ENCODE measurements at places on chromosomes 6 and 20. TPM values are rescaled to one million over a fixed set of nuclear protein-coding genes. Genes with fewer than 3 reads are reported as not detected.

DNA sequence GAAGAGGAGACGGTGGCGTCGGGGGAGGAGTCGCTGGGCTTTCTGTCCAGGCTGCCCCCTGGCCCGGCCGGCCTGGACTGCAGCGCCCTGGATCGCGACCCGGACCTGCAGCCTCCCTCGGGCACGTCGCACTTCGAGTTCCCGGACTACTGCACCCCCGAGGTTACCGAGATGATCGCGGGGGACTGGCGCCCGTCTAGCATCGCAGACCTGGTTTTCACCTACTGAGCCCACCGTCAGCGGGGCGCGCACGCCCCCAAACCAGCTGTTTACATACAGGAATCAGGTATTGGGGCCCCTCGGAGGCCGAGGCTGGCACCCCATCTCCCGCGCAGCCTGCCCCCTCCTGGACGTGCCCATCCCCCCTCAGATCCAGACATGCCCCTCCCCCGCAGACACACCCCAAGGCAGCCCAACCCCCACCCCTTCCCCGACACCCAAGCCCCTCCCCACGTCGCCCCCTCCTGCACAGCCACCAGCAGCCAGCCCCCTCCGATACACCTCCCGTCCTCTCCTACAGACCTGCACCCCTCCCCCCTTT lies 1.4 kb downstream of the SOX12 start:
- peak overlapping the region; percentile 87 for H3K4me3 ChIP-seq
- no peaks in the 10 kb centered on the region for H3K36me3 ChIP-seq
- H3K27me3 ChIP-seq: no peaks in the 10 kb centered on the region
- no peak for DNase-seq

- peaks cover 36% of the 10 kb centered on the region for H3K4me1 ChIP-seq
- H3K4me3 ChIP-seq: no peak overlapping the region
- H3K27ac ChIP-seq: peak overlapping the region; percentile 17
- H3K27me3 ChIP-seq: no peaks in the 10 kb centered on the region
Measured at GRCh38 chr20:3405139-3405538, 2.3 kb downstream of the DNAAF9 start.

DNA sequence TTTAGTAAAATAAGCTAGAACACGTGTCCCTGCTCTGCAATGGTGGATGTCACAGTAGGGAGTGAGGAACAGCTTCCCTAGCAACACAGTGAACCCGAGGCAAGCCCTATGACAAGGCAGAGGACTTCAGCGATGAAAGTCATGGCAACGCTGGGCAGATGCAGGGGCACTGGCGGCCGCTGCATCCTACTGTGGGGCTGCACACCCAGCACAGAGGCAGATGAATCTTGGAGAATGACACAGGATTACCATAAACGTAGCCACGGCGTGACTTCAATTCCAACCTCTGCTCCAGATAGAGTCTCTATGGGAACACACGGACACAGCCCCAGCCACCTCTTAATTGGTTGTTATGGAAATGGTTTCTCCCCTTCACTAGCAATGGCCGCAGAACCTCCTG lies 64.2 kb downstream of the MYLK4 start:
- H3K27ac ChIP-seq: no peak overlapping the region
- no peaks in the 10 kb centered on the region for H3K4me1 ChIP-seq
- no peaks in the 10 kb centered on the region for H3K27me3 ChIP-seq
- peaks cover 3% of the 10 kb centered on the region for H3K36me3 ChIP-seq
- H3K4me3 ChIP-seq: no peak overlapping the region

DNA sequence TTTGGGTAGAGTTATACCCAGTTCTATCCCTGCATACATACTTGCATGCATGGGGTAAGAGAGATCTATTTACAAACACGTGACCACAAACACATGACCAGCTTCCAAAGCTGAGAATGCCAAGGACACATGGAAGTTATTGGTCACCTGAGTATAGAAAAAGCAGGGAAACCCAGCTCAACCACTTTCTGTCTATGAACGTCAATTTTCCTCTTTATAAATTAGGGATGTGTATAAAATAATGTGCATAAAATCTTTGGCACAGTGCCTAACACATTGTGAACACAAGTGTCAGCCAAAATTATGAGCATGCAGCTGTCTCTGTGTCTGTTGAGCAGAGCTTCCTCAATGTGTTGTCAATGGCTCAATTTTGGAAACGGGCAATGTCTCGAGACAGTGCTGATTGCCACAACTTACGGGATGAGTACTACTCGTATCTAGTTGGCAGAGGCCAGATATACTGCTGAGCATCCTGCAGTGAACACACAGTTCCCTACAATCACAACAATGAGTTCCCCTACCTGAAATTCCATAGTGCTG lies 44.9 kb downstream of the TPD52L1 start:
- no peaks in the 10 kb centered on the region for H3K36me3 ChIP-seq
- H3K27ac ChIP-seq: no peak overlapping the region
- no peak overlapping the region for H3K4me3 ChIP-seq
- H3K4me1 ChIP-seq: no peaks in the 10 kb centered on the region

- no peak for DNase-seq
- H3K27me3 ChIP-seq: no peaks in the 10 kb centered on the region
- H3K4me1 ChIP-seq: no peaks in the 10 kb centered on the region
- H3K4me3 ChIP-seq: no peak overlapping the region
- no peak overlapping the region for H3K27ac ChIP-seq
Measured at GRCh38 chr20:15235471-15236198, 898.2 kb upstream of the FLRT3 start.

GRCh38 chr6:32529697-32530430 lies at the start of gene HLA-DRB5:
Gene HLA-DRB5, minus strand, starts transcription at chr6:32530287. Its CDS starts 63 bp downstream, at chr6:32530224.
- H3K4me1 ChIP-seq: no peaks in the 10 kb centered on the region
- DNase-seq: no peak
- peak within 1 kb of the TSS; percentile 80 for H3K4me3 ChIP-seq

DNA sequence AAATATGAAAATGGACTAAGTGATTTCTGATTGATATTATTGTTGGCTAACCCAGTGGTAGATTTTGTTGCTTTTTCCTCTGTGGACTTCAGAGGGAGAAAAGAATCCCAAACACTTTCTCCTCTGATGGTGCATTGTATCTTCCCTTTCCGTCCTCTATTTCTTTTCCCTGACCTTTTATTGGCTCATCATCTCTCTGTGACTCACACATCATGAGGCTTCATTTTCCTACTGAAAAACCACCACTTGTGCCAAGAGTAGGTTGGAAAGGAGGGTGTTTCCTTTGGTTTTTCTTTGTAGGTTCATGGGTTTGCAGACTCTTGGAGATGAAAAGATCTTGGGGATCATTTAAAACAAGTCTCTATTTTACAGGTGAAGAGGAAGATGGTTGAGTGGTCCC lies 311.7 kb upstream of the JAG1 start:
- no peaks in the 10 kb centered on the region for H3K27me3 ChIP-seq
- no peak for DNase-seq
- no peak overlapping the region for H3K4me3 ChIP-seq
- H3K4me1 ChIP-seq: no peaks in the 10 kb centered on the region
- H3K36me3 ChIP-seq: no peaks in the 10 kb centered on the region
- H3K27ac ChIP-seq: no peak overlapping the region

DNA sequence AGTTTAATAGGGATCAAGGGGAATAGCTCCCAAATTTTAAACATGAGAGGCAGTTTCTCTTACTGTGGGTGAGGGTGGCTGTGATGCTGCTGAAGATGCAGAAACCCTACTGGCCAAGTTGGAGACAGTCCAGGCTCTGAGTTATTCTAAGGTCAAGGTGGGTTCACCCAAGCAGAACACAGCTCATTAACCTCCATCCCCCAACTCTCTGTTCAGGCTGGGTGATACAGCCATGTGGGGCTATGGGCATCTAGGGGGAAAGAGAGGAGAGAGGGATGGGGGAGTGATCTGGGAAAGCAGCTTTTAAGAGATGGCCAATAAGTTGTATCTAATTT lies 18.9 kb upstream of the TRAM2 start:
- no peak overlapping the region for H3K27ac ChIP-seq
- DNase-seq: no peak
- no peak overlapping the region for H3K4me3 ChIP-seq
- no peaks in the 10 kb centered on the region for H3K27me3 ChIP-seq

DNA sequence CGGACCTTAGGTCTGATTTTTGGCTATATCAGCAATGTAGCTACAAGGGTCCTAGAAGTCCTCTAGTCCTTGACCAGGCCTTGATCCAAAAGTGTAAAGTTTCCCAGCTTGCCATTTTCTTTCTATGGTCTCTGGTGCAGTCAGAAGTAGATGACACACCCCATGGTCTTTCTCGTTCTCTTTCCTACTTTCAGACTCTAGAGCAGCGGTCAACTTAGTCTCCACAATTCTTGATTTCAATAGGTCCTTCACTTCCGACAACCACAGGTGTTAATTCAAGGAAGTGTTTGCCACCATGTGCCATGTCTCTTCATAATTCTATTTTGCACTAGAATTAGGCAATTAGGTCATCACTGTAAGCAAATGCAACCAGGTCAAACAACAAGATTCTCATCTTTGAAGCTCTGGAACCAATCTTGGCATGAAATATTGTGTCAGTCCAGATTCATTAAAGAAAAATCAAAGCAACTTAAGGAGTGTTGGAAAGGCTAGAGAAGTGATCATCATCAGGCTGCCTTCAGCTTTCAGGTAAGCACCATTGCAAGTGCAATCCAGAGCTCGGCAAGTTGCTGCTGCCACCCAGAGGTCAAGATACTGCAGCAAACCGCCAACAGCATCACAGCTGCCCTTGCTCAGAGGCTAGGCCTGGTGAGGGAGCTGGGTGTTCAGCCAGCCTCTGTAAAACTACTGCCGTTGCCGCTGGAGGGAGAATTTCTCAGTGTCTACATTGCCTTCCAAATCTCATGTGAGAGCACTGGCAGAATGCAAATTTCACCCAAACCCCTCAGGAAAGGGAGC lies 5.6 kb upstream of the SYNE1 start:
- H3K4me3 ChIP-seq: no peak overlapping the region
- DNase-seq: no peak
- no peaks in the 10 kb centered on the region for H3K4me1 ChIP-seq
- peaks cover 27% of the 10 kb centered on the region for H3K27me3 ChIP-seq
- H3K36me3 ChIP-seq: no peaks in the 10 kb centered on the region

DNA sequence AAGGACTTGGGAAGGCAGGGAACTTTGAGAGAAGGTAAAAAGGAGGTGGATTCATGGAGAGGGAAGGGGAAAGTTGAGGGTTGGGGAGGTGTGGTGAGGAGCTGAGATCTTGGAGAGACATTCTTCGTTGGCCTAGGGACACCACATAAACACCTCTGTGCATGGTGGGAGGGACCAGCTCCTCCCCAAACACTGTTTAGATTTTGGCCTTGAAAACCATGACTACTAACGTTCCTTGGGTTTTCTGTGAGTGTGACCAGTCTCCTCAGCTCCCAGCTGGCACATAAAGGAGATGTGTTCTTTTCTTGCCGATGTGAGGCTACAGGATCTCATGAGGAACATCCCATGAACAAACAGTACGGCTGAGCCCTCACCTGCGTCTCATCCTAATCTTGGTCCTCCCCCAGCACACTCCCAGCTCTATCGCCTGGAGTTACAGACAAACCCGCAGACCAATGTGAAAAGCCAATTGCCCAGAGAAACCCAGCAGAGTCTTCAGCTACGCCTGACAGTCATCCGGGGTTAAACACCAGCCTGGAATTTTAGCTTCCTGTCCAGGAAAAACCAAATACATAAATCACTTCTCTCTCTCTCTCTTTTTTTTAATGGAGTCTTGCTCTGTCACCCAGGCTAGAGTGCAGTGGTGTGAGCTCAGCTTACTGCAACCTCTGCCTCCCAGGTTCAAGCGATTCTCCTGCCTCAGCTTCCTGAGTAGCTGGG lies 22.0 kb upstream of the DDR1 start:
- no peaks in the 10 kb centered on the region for H3K4me1 ChIP-seq
- H3K4me3 ChIP-seq: no peak overlapping the region
- H3K27ac ChIP-seq: no peak overlapping the region
- H3K27me3 ChIP-seq: peaks cover 2% of the 10 kb centered on the region
- no peaks in the 10 kb centered on the region for H3K36me3 ChIP-seq

DNA sequence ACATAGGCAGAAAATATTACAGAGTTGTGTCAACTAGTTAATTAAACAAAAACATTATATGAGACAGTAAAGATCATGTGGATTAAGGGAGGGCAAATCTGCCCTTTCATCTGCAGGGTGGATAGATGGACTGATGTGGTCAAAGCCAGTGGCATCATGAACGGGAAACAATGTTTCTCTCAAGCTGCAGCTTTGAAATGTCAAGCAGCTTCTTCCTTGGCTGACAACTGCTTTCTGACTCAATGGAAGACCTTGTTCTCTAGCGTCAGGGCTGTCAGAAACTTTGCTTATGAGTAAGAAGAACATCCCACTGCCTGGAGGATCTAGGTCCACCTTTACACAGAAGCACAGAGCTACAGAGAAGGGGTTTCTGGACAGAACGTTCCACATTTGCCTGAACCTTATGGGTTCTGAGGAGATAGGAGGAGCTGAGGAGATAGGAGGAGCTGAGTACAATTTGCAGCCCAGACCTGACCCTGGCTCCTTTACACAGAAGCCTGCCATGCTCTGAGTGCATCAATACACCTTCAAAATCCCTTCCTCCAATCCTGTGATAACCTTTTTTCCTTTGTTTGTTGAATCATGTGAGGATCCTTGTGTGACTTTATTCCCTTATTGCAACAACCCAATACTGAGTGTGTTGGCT lies 6.1 kb downstream of the CST5 start:
- H3K36me3 ChIP-seq: no peaks in the 10 kb centered on the region
- H3K4me3 ChIP-seq: no peak overlapping the region
- DNase-seq: peak; percentile 21
- peak overlapping the region; percentile 88 for H3K27ac ChIP-seq
- peaks cover 25% of the 10 kb centered on the region for H3K4me1 ChIP-seq

DNA sequence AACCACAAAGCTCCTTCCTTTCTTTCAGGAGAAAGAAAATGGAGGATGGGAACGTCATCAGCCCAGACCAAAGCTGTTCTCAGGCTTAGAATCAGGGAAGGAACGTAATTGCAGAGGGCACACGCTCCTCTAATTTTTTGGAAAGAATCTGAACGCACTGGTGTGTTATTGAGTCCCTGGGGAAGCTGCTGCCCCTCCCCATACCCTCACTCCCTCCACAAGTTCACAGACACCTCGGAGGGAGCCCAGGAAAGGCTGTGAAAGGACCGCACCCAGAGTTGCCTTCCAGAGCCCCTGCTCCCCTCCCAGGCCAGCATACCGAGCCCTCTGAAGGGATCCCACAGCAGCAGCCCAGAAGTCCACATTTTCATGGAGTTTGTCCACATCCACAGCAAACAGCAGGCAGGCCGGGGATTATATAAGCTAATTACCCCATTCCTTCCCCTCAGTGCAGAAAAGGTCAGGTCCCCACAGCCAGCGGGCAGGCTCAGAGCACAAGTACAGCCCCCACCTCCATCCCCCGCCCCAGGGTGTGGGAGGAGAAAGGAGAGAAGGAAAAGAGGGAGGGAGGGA lies 53.7 kb downstream of the ANKRD60 start:
- no peaks in the 10 kb centered on the region for H3K27me3 ChIP-seq
- DNase-seq: no peak
- no peak overlapping the region for H3K27ac ChIP-seq
- peaks cover 11% of the 10 kb centered on the region for H3K4me1 ChIP-seq
- no peaks in the 10 kb centered on the region for H3K36me3 ChIP-seq
- H3K4me3 ChIP-seq: no peak overlapping the region

- H3K27ac ChIP-seq: peak overlapping the region; percentile 94
- DNase-seq: no peak
- H3K36me3 ChIP-seq: peaks cover 14% of the 10 kb centered on the region
- H3K27me3 ChIP-seq: no peaks in the 10 kb centered on the region
Measured at GRCh38 chr6:43183441-43183840, 1.4 kb downstream of the CUL9 start.

Gene SIRPD
- 0.39 TPM for total RNA-seq

Gene SLC44A4
- total RNA-seq: not detected

Gene KIF13A
- 0.81 TPM for total RNA-seq

Gene RIMS1
- total RNA-seq: not detected

Gene TP53INP2
- 1.7 TPM for total RNA-seq

Gene PARD6B
- 9.4 TPM for total RNA-seq
